Suprapubic skin (tissue), 4 donors: ENCODE measurements at places on chromosomes 4 and X.

DNA sequence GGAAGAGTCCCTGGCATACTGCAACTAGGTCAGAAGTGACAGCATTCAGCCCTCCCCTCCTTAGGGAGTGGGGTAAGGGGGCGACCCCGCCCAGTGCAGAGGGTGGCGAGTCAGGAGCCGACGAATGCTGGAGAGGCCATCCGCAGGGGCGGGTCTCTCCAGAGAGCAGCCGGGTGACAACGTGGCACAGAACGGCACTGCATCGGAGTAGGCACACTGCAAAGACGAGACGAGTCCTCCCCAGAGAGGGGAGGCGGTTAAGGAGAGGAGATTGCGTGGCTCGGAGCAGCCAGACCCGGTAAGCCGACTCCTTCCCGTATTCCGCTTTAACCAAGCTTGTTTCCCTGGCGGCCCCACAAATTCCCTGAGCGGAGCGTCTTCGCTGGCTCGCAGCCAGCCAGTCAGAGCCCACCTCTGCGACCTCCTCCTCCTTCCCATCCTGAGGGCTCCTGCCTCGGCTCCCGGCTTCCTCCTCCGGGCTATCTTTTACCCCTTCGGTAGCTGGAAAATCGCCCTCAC lies 54.9 kb downstream of the LINC00632 start:
- peak; percentile 66 for DNase-seq

GRCh38 chr4:89708903-89709421 lies 128.0 kb downstream of the SNCA start:
- no peak for DNase-seq

GRCh38 chr4:65635051-65635821 lies 35.1 kb downstream of the EPHA5 start:
- no peak for DNase-seq

DNA sequence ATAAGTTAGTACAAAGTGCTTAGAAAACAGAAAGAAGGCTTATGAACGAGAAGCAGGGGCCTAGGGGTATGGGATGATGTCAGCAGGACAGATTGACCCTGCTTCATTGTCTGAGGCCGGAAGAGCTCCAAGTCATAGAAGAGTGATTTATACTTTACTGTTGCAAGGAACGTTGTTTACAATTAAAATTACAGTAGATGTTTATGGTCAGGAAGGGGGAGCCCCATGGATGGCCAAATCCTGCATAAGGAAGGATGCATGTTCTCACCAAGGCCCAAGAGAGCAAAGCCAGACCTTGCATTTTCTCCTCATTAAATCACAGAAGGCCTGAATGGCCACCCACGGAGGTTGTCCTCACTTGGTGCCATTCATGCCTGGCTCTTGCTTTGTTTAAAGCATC lies 115.3 kb downstream of the LDB2 start:
- DNase-seq: no peak

- DNase-seq: no peak
These were observed 213.0 kb upstream of the FAT4 start for GRCh38 chr4:125101719-125102118.

- no peak for DNase-seq
These were observed 51.2 kb downstream of the TIGD2 start for GRCh38 chr4:89162496-89162895.

DNA sequence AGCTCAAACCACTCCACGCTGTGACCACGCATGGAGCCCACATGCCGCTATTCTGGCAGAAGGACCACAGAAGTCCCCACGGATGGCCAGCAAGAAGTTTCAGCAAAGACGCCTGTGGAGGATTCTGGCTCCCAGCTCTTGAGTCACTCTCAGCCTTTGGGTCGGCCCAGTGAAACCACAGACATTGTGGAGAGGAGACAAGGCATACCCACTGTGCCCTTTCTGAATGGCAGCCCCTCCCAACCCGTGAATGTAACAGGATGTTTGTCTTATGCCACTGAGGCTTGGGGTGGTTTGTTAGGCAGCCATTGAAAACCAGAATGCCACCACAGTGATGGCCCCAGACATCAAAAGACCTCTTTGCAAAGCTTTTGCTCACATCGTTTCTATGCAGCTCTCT lies 42.7 kb downstream of the ABLIM2 start:
- no peak for DNase-seq

DNA sequence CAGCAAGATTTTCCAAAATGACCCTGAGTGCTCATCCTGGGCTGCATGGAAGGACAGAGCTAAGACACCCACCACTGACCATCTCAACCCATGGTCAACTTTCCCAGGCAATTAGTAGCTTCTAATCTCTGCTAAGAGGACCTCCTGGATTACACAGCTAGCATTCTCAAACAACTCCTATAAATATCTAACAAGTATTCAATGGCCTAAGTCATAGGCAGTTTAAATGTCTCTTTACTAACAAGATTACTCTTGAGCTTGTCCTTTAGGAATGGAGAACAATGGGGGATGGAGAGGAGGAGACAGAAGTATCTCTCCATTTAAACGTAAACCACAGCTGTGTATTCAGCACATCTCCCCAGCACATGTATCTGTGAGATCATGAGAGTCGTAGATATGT lies 118.1 kb downstream of the WDFY3 start:
- DNase-seq: no peak

DNA sequence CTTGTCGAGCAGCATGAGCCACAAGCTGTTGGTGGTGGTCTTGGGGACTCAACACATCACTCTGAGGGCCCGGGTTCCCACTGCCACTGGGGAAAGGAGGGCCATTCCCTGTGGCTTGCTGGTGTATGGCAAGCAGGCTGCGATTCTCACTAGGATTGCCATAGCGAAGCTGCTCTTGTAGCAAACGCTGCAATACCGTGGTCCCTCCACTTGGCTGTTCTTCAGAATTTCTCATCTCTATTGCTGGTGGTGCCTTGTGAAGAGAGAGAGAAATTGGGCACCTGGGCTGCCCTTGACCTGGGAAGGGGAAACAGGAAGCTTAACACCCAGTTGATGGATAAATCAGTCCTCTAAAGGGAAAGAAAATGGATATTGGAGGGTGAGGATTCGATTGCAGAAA lies 17.7 kb downstream of the AMOT start:
- DNase-seq: no peak

DNA sequence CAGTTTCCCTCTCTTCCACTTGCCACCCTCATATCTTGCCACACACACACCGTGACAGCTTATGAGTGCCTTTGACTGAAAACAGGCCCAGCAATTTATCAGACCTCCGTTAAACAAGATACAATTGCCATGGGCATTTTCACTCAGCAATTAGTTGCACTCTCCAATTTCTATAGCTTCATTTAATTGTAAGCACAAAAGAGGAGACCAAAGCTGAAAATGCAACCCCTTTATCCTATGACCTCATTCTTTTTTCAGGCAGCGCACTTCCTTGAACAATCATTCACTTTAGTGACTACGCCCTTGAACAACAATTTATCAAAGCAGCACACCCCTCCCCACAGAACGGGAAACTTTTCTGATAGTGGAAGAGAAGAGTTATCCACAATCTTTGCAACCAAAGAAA lies 4.1 kb downstream of the POF1B start:
- no peak for DNase-seq
